ENCODE measurements at places on chromosomes 2 and 18.
A peak's percentile ranks its signal among the peaks of the same experiment; 100 is the strongest.

GRCh38 chr2:35443087-35443486, 912.5 kb upstream of the CRIM1 start:
- no peak for ATAC-seq

GRCh38 chr2:235860111-235860510, 308.1 kb downstream of the GBX2 start:
- ATAC-seq = no peak

- no peak for ATAC-seq
Measured at GRCh38 chr2:40225670-40226210, 226.2 kb downstream of the SLC8A1 start.

DNA sequence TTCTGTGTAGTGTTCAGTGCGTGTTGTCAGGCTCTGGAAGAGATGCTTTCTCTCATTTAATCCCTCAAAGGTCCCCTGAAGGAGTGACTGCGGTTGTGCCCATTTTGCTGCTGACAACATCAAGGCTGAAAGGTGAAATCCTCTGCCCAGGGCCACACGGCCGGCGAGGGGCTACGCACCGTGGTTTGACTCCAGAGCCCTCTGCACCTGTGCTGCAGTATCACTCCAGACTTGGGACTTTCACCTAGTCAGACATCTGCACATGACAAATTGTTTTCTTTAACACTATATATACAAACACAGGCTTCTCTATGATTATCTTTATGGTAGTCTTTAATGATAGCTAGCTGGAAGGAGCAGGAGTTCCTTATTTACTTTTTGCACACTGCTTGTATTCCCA, 90.2 kb downstream of the ARMC9 start:
- ATAC-seq = no peak

DNA sequence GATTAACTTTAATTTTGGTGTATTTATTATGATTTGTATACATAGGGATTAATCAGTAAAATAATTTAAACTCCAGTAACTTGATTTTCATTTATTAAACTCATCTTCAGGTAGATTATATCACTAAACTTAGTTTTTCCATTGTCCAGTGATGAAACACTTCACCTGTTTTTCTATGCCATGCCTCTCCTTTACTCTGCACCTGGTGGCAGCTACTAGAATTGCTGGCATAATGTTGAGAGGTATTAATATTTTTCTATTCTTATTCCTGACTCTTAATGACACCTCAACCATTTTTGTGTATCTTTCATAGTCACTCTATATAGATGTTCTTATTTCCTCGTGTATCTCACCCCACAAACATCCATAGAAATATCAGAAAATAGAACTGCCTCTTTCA, 940.3 kb upstream of the CRIM1 start:
- no peak for ATAC-seq

DNA sequence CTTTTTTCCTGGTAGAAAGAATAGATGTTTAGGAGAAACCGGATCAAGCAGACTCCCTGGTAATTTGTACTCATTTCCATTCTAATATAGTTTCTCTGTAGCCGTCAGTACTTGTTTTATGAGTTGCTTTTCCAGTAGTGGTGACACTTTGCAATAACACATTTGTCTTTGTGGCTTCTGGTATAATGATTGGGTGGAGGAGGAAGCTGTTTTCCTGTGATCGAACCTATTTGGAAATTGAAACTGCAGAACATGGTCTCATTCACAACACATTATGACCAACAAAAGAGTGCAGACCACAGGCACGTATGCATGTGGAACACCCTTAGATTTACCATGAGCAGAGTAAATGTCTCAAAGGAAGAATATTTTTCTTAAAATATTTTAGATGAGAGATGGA, 7.6 kb upstream of the SERPINB12 start:
- ATAC-seq = no peak

- peak; percentile 72 for ATAC-seq
Measured at GRCh38 chr2:28392297-28393113, at the start of gene FOSL2. FOSL2 (plus strand) TSS chr2:28392858; CDS start chr2:28393721, 863 bp downstream.

DNA sequence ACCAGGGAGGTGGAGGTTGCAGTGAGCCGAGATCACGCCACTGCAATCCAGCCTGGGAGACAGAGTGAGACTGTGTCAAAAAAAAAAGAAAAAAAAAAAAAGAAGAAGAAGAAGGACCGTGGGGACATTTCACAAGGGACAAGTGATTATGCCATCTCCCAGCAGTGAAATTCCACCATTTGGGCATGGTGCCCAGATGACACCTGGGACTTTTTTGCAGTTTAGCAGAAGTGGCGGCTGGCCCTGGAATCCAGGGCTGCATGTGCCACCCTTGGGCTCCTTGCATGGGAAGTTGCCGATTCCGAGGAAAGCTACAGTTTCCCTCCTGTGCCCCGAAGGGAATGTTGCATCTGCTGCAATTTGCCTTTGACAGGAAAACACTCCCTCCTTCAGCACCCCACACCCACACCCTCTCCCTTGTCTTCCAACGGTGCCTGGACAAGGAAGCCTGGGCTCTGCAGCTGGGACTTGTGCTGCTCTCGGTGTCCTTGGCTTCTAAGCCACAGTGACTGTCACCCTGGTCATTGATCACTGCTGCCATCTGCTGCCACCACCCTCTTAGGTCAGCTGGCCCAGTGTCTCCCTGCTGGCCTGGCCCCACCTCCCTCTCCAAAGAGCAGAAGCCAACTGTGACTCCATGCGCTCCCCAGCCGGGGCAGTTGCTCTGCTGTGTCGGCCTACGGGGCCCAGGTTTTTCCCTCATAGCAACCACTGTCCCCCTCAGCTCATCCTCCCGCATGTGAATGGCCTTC, 56.4 kb upstream of the LRRC30 start:
- ATAC-seq = no peak

GRCh38 chr2:40477361-40477760, 25.5 kb upstream of the SLC8A1 start:
- ATAC-seq = no peak

DNA sequence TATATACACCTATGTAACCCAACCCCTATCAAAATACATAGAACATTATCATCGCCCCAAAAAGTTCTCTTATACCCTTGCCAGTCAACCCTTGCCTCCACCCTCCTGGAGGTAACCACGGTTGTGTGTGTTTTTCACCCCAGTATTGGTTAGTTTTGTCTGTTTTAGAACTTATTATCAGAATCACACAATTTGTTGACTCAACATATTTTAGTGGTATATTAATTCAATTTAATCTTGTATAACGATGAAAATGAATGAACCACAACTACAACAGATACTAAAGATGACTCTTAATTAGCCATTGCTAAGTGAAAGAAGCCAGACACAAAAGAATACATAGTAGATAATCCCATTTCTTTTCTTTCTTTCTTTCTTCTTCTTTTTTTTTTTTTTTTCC, 19.3 kb downstream of the ACOXL start:
- ATAC-seq = no peak

- no peak for ATAC-seq
Measured at GRCh38 chr2:155815851-155816250, 516.7 kb downstream of the NR4A2 start.

DNA sequence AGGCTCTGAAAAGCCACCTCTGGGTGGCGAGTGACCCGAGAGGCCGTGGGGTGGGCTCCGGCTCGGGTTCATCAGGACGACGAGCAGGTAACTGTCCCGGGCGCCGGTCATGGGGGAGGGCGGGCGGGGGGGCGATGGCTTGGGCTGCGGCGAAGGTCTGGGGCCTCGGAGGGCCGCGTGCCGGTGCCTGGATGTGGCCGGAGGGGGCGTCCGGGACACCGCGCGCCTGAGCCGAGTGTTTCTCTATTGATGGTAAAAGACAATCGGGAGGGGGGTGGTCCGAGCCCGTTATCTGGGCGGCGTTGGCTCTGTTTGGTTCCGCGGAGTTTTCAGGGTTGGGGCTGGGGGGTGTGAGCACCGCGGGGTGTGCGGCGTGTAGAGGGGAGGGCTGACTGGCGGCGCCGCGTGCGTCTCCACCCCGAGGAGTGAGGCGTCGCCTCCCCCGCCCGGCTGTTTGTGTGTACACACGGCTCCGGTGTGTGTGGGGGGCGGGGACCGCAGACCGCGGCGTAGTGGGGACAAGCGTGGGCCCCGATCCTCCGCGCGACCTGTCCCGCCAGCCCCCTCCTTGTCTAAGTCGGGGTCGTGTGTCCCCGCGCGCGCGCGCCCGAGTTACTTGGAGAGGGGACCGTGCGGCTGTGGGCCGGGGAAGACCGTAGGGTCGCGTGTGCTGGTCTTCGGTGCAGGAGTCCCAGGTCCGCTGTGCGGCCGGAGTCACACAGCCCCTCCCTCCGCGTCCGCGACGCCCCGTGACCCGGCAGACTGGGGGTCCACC, 1.6 kb downstream of the CTIF start:
- ATAC-seq = peak; percentile 53

DNA sequence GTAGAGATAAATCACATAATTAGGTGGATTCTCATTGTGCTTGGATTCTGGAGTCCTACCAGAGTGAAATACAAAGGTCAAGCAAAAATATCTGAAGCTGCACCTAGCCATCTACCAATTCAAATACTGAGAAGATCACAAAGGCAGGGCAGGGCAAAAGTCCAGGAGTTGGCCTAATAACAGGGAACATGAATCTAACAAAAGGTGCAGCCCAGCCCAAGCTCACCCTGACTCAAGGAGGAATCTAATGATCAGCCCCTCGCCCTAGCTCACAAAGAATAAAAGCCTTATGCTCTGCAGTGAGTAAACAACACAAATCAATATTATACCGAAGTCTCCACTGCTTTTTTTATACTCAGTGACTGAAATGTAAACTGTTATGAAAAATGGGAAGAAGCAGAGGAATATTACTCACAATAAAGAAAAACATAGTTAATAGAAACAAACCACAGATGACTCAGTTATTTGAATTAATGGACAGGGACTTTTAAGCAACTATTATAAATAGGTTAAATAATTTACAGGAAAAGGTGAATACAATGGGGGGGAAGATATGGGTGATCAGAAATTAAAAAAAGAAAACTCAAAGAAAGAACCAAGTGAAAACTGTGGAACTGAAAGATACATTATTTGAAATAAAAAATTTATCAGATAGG, 49.5 kb downstream of the ANTXR1 start:
- no peak for ATAC-seq

Measured in gastroesophageal sphincter (tissue), 4 donors.